ENCODE measurements at places on chromosomes 2 and 18.

GRCh38 chr18:4842287-4842686 is 354.8 kb downstream of the AKAIN1 start:
- no peak for DNase-seq

GRCh38 chr2:147177071-147177857 is 667.6 kb upstream of the ACVR2A start:
- DNase-seq = peak; percentile 53

DNA sequence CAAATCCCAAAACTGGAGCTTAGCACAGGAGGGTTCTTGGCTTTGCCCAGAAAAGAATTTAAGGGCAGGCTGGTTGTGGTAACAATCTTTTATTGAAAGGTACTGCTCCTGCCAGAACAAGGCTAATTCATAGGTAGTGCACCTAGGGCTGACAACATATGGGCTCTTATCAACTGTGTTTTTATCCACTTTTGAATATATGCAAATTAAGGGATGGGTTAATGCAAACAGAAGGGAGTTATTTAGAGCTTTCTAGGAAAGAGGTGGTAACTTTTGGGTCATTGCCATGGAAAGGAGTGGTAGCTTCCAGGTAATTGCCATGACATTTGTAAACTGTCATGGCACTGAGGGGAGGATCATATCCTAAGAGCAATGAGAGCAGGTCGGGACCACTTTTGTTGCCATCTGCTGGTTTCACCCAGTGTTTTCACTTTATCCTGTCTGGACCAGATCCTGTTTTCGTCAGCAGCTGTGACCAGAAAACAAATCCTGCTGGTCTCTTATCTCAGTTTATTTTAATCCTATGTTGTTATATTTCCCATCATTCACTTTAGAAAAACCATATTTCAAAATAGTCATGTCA is 981 bp downstream of the C2orf66 start:
- no peak for DNase-seq

- DNase-seq = peak; percentile 17
These were observed 3.0 kb downstream of the BUB1 start for GRCh38 chr2:110674620-110675555.

DNA sequence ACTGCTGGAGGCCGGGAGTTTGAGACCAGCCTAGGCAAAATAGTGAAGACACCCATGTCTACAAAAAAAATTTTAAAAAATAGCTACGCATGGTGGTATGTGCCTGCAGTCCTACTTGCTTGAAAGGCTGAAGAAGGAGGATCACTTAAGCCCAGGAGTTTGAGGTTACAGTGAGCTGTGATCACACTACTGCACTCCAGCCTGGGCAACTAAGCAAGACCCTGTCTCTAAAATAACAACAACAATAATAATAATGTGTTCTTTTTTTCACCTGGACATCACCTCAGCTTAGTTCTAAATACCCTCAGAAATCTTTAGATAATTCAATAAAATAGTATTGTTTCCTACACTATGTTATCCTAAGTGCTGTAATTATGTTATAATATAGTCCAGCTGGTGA is 397.1 kb upstream of the ZNF804A start:
- DNase-seq = no peak

GRCh38 chr2:122519366-122519765 is 763.9 kb downstream of the TSN start:
- DNase-seq = no peak

DNA sequence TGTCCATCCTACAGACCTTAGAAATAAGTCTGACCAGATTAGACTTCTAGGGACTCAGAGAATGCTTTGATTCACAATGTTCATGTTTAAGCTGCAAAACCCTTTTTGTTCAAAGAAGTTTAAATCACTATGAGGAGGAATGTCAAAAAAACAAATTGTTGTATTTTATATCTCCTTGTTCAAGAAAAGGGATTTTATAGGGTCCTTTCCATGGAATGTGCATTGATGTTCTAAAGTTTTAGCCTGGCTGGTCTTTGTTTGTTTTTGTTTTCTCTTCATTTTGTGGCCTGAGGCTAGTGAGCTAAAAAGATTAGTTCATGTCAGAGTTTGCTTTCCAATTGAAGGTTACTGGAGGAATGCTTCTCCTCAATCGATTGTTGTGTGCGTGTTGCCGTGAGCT is 77.2 kb downstream of the MGAT5 start:
- DNase-seq = no peak

- no peak for DNase-seq
These were observed 3.7 kb downstream of the NPPC start for GRCh38 chr2:231922311-231923009.

- no peak for DNase-seq
These were observed 34.9 kb upstream of the HPCAL1 start for GRCh38 chr2:10267551-10268465.

- no peak for DNase-seq
These were observed 18.7 kb upstream of the ATOH8 start for GRCh38 chr2:85734942-85735608.

GRCh38 chr2:13021470-13021957 is 304.8 kb downstream of the TRIB2 start:
- no peak for DNase-seq

DNA sequence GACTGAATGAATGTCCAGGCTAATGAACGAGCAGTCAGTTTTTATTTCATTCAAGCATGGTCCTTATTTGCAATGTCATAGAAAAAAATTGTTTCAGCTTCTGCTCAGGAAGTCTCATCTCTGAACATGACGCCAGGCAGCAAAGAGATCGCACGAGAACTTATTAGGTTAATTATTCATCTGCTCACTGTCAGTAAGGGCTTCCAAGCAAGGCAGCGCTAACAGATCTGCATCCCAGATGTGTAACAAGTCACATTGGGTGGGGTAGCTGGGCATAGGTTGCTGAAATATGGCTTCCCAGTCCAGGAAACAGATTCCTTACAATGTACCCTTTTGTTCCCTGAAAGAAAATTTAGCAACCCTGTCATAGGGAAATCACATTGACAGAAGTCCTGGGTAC is 63.5 kb downstream of the ANKRD44 start:
- no peak for DNase-seq

DNA sequence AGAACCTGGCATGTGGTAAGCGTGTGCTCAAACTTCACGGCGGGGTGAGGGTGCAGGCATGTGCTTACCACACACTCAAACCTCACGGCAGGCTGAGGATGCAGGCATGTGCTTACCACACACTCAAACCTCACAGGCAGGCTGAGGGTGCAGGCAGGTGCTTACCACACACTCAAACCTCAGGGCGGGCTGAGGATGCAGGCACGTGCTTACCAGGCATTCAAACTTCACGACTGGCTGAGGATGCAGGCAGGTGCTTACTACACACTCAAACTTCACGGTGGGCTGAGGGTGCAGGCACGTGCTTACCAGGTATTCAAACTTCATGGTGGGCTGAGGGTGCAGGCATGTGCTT is 105.0 kb upstream of the ALKAL2 start:
- DNase-seq = no peak

DNA sequence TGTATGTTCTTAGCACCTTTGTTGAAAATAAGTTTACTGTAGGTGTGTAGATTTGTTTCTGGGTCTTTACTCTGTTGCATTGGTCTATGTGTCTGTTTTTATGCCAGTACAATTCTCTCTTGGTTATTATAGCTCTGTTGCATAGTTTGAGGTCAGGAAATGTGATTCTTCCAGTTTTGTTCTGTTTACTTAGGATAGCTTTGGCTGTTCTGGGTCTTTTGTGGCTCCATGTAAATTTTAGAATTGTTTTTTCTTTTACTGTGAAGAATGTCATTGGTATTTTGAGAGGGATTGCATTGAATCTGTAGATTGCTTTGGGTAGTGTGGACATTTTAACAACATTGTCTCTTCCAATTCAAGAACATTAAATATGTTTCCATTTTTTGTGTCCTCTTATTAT is 69.1 kb downstream of the ANKRD62 start:
- DNase-seq = no peak

GRCh38 chr2:127913808-127914457 is 28.2 kb upstream of the AMMECR1L start:
- DNase-seq = no peak

- no peak for DNase-seq
These were observed 208.8 kb downstream of the CDH2 start for GRCh38 chr18:27967913-27968824.

GRCh38 chr2:181626671-181627070 is 30.2 kb downstream of the CERKL start:
- DNase-seq = no peak

DNA sequence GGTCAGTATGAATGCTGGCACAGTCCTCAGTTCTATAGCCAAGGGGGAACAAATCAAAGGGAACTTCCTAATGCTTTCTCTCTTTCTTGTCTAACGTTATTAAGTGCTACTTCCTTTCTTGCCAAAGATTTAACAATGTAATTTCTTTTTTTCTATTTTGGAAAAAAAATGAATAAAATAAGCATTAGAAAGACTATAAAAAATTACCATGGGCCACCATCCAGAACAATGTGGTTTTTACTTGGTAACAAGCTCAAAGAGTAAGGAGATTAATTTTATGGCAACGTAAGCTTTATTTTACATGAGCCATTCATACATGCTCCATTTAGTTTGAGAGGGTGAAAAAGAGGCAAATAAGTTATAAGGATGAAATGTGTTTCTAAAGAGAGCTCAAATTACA is 40.1 kb downstream of the SERPINE2 start:
- no peak for DNase-seq

- no peak for DNase-seq
These were observed 23.2 kb upstream of the FAP start for GRCh38 chr2:162266460-162266760.

GRCh38 chr2:61620244-61621159 is 82.3 kb upstream of the XPO1 start:
- no peak for DNase-seq

- DNase-seq = no peak
These were observed 90.1 kb downstream of the KLHL29 start for GRCh38 chr2:23475036-23475435.

- DNase-seq = no peak
These were observed 508.6 kb downstream of the ADCYAP1 start for GRCh38 chr18:1413323-1413675.

DNA sequence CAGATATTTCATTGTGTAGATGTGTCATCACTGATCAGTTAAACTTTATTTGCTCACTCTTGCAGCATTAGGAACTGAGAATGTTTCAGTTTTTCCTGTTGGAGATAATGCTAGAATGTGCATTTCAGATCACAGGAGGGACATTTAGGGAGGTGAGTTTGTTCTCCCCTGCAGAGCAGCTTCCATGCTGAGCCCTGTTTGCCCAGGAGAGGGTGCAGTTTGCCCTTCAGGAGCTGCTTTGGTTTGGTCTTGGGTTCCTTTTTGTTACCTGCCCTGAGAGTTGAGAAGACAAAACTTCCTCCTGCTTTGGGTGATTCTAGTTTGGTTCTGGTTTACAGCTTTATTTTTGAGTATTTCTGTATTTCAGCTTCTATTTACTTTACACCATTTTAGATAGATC is 49.9 kb downstream of the DGKD start:
- DNase-seq = peak; percentile 26

GRCh38 chr2:239401881-239402233 is 1.0 kb upstream of the HDAC4 start:
- peak; percentile 70 for DNase-seq

DNA sequence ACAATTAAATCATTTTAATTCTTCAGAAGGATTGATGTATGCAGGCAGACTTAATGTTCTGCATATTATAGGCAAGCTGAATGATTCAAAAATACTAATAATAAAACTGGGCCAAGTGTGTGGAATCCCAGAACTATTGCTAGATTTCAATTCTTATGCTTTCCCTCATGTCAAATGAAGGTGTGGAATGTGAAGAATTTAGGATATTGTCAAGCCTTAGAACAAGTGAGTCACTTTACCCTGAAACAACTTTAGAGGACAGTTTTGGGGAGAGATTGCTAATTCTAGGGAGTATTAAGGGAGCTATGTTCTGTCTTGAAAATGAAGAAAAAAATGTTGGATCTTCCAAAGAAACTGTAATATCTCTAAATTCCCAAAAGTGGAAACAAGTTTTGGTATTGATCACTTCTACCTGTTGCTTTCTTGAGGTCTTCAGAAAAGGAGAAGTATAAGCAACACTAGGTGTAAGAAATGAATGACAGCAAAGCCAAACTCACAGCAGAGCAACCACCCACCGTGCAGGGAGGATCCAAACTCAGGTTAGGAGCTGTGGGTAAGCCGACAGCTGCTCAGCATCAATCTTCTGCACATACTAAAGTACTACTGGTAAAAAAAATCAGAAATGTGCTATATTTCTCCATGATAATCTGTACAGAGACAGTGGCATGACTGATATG is 818.1 kb downstream of the SLC4A3 start:
- DNase-seq = no peak

DNA sequence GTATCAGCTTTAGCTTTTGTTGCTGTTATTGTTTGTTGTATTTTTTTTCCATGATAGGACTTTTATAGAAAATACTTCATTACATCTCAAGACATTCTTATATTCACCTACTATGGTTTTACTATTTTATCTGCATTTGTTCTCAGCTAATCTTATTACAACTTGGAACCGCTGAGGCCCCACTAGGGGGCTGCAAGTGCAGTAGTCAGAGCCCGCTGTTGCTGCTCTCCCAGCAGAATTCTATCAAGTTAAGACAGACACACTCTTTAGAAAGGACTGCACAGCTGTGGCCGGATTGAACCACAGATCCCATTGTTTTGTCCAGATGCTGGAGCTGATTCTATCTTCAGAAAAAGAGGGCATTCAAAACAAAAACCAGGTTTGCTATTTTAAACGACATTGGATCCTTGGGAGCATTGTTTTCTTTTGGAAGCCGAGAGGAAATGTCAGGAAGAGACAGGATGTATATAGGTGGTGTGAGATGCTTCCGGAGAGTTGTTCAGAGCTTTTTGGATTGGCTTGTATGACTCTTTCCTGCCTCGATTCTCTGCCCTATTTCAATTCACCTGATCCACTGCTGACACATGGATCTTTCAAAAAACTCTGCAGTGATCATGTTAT is 105.7 kb upstream of the GAREM1 start:
- no peak for DNase-seq

GRCh38 chr2:127404466-127405254 is 13.6 kb upstream of the PROC start:
- DNase-seq = no peak

GRCh38 chr18:22213333-22213973 is 44.1 kb downstream of the GATA6 start:
- no peak for DNase-seq

DNA sequence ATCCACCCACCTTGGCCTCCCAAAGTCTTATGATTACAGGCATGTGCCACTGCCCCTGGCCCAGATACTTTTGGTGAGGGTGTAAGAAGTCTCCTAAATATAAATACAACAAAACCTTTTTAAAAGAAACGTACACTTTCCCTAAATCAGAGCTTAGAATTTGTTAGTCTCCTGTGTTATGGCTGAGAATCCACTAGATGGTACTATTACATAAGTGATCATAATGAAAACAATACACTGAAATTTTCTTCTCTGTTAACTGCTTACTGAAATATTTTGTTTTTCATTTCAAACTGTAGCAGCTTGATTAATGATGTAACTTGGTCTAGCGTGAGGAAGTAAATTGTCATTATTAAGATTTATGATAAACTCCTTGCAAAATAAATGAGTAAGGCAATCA is 74.8 kb upstream of the FAM98A start:
- DNase-seq = no peak

DNA sequence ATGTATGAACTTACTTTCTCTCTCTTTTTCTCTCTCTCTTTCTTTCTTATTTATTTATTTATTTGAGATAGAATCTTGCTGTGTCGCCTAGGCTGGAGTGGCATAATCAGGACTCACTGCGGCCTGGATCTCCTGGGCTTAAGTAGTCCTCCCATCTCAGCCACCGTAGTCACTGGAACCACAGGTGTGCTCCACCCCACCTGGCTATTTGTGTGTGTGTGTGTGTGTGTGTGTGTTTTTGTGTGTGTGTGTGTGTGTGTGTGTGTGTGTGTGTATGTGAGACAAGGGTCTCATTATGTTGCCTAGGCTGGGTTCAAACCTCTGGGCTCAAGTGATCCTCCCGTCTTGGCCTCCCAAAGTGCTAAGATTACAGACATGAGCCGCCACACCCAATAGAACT is 64.3 kb downstream of the KIAA1328 start:
- DNase-seq = no peak
